ENCODE measurements at places on chromosomes 12 and 14.

GRCh38 chr12:124586756-124587155, 19.3 kb upstream of the NCOR2 start:
- no peak for DNase-seq

- no peak for DNase-seq
Observed at GRCh38 chr12:27163048-27163715, 80.8 kb upstream of the C12orf71 start.

GRCh38 chr12:59432057-59432456, 163.8 kb upstream of the SLC16A7 start:
- DNase-seq = no peak

- DNase-seq = no peak
Observed at GRCh38 chr12:25241167-25242020, 9.3 kb downstream of the KRAS start.

- no peak for DNase-seq
Observed at GRCh38 chr12:88035907-88036289, 6.7 kb upstream of the C12orf50 start.

DNA sequence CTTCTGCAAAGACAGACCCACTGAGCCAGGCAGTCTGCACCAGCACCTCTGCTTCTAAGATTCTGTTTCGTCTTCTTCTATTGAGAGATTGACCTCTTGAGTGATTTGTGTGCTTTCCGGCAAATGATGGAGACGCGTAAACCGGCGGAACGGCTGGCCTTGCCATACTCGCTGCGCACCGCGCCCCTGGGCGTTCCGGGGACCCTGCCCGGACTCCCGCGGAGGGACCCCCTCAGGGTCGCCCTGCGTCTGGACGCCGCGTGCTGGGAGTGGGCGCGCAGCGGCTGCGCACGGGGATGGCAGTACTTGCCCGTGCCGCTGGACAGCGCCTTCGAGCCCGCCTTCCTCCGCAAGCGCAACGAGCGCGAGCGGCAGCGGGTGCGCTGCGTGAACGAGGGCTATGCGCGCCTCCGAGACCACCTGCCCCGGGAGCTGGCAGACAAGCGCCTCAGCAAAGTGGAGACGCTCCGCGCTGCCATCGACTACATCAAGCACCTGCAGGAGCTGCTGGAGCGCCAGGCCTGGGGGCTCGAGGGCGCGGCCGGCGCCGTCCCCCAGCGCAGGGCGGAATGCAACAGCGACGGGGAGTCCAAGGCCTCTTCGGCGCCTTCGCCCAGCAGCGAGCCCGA, 703 bp downstream of the ASCL4 start:
- no peak for DNase-seq

DNA sequence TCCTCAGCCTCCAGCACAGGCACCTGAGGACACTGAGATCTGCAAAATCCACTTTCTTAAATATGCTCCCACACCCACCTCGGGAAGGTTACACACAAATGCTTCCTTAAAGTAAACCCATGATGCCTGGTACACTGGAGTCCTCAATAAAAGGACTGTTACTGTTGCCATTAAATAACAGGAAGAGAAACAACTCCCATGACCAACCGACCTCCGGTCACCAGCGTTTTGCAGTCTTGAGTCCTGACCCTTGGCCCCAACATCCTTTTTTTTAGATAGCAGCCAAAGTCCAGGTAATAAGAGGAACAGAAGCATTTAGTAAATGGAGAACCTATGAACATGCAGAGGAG, 42.4 kb downstream of the ITPK1 start:
- no peak for DNase-seq

DNA sequence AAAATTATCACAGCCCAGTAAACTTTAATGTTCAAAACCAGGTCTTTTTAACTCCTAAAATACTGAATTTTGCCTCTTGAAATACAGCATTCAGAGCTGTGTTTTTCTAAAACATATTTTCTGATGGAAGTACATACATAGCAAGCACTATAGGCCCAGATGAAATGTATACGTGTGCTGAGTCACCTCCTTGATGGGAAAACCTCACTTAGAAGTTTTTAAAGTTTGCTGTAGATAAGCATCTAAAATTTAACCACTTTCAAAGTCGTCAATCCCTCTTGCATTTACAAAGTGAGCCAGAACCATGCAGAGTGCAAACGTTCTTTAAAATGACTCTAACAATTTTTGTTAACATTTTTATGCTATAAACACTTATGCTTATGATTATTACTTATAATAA, 618.8 kb downstream of the RPS29 start:
- no peak for DNase-seq

GRCh38 chr12:4159851-4160250, 113.7 kb upstream of the CCND2 start:
- no peak for DNase-seq

GRCh38 chr12:132191715-132192553, 47.7 kb downstream of the NOC4L start:
- no peak for DNase-seq

DNA sequence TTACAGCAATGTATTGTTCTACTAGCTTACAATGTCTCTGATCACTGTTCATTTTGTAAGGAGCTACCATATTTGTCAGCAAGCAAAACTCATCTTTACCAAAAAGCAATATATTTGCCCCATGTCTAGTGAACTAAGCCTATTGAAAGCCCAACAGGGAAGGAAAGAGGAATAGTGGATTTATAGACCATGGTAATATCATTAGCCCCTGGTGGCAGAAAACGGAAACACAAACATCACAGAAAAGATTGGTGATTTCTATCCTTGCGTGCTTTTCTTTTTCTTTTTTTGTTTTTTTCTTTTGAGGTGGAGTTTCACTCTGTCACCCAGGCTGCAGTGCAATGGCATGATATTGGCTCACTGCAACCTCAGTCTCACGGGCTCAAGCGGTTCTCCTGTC, 1562.4 kb upstream of the TMEM132C start:
- no peak for DNase-seq
